ENCODE measurements at places on chromosomes 6 and 20. TPM values are rescaled to one million over a fixed set of nuclear protein-coding genes. Genes with fewer than 3 reads are reported as not detected.

The MRPL2 gene
- total RNA-seq: 10.3 TPM

The DEFB110 gene
- total RNA-seq: not detected

The RING1 gene
- 21.9 TPM for total RNA-seq

The GJA1 gene
- total RNA-seq: 17.5 TPM

The FILIP1 gene
- 2.2 TPM for total RNA-seq

The PRDM1 gene
- total RNA-seq: 2.5 TPM

The CLDN20 gene
- total RNA-seq: not detected

The ZC3H12D gene
- 0.31 TPM for total RNA-seq

The CALHM6 gene
- total RNA-seq: not detected

The TFAP2A gene
- total RNA-seq: not detected

The DNAH8 gene
- total RNA-seq: under 0.01 TPM

The MTFR2 gene
- 0.94 TPM for total RNA-seq

The STX11 gene
- total RNA-seq: 0.31 TPM

The AGER gene
- total RNA-seq: 0.63 TPM

The NTSR1 gene
- 11.9 TPM for total RNA-seq

The AHCY gene
- total RNA-seq: 45.7 TPM

The PPP1R11 gene
- 25.4 TPM for total RNA-seq

The TGM6 gene
- not detected for total RNA-seq

The ENPP3 gene
- total RNA-seq: 0.63 TPM

The PROKR2 gene
- 44.8 TPM for total RNA-seq

The TUBB2B gene
- total RNA-seq: 3,227 TPM

The RIN2 gene
- total RNA-seq: 23.8 TPM

The OR2J1 gene
- not detected for total RNA-seq

The MACROD2 gene
- total RNA-seq: 126 TPM

Measured in parietal lobe (tissue), 2 donors.